ENCODE measurements at places on chromosomes 1 and 21.

- H3K4me3 ChIP-seq, result no peak overlapping the region
- H3K36me3 ChIP-seq, result peaks cover 46% of the 10 kb centered on the region
- H3K27me3 ChIP-seq, result no peaks in the 10 kb centered on the region
- H3K4me1 ChIP-seq, result peaks cover 23% of the 10 kb centered on the region
- DNase-seq, result no peak
Observed at GRCh38 chr1:150692720-150693119, 4.2 kb downstream of the GOLPH3L start.

DNA sequence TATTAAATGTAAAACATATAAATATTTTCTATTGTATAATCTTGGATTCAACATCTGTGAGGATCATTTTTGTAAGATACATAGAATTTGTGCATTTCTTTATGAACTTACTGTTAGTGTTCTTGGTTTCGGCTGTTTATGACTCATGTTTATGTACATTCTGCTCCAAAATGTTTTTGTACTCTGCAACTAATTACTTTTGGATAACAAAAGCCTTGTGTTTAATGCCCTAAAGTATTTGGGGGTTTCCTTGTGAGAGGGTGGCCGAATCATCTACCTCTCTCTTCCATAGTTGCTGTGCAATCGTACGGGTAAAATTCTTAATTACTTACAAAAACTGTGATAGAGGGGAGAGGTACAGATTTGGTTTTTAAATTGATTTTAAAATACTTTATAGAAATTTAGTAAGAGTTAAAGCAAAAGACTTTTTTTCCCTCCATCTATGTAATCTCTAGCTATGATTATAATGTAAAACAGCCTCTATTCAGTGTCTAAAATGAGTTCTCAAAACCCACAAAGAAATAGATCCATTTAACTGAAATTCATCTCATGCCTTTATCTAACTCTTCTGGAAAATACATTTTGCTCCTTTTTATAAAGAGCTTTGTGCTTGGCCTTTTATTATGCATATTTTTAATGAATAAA, 38.7 kb upstream of the LRRC8C start:
- no peak overlapping the region for H3K27ac ChIP-seq
- DNase-seq, result no peak
- H3K27me3 ChIP-seq, result no peaks in the 10 kb centered on the region
- no peaks in the 10 kb centered on the region for H3K36me3 ChIP-seq
- no peak overlapping the region for H3K4me3 ChIP-seq
- H3K4me1 ChIP-seq, result peaks cover 32% of the 10 kb centered on the region

- H3K27me3 ChIP-seq, result no peaks in the 10 kb centered on the region
- no peaks in the 10 kb centered on the region for H3K4me1 ChIP-seq
- no peak for DNase-seq
- H3K36me3 ChIP-seq, result no peaks in the 10 kb centered on the region
- H3K4me3 ChIP-seq, result no peak overlapping the region
Observed at GRCh38 chr21:35482096-35482495, 433.0 kb upstream of the RUNX1 start.

- H3K27me3 ChIP-seq, result no peaks in the 10 kb centered on the region
- DNase-seq, result no peak
- H3K27ac ChIP-seq, result no peak overlapping the region
- H3K4me1 ChIP-seq, result peaks cover 20% of the 10 kb centered on the region
Observed at GRCh38 chr1:182845894-182846293, 6.7 kb downstream of the DHX9 start.

DNA sequence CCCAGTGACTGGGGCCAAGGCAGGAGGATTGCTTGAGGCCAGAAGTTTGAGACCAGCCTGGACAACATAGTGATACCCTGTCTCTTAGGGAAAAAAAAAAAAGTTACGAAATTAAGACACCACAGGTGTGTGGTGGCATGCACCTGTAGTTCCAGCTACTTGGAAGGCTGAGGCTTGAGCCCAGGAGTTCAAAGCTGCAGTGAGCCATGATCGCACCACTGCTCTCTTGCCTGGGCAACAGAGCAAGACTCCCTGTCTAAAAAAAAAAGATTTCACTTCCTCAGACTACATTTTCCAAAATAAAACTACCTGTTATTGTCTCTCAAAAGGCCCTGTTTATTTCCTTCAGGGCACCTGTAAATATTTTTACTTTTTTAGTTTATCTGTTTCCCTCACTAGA, 4.7 kb upstream of the STK40 start:
- peak; percentile 48 for DNase-seq
- H3K4me3 ChIP-seq, result no peak overlapping the region
- peak overlapping the region; percentile 80 for H3K27ac ChIP-seq
- H3K4me1 ChIP-seq, result peaks cover 70% of the 10 kb centered on the region
- H3K27me3 ChIP-seq, result no peaks in the 10 kb centered on the region

DNA sequence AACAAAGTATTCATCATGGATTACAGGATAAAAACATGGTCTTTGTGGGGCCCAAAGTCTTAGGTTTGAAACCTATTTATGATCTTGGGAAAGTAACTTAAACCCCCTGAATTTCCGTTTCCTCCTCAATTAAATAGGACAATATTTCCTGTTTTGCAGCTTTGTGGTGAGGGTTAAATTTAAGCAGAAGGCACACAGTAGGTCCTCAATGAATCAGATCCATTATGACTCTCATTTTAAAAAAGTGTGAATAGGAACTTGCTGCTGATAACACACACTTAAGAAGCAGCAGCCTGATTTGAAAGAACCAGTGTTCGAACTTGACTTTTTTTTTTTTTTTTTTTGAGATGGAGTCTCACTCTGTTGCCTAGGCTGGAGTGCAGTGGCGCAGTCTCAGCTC, 41.4 kb upstream of the VASH2 start:
- DNase-seq, result no peak
- H3K36me3 ChIP-seq, result no peaks in the 10 kb centered on the region
- H3K27ac ChIP-seq, result no peak overlapping the region
- no peaks in the 10 kb centered on the region for H3K4me1 ChIP-seq
- no peak overlapping the region for H3K4me3 ChIP-seq

- H3K4me1 ChIP-seq, result peaks cover 4% of the 10 kb centered on the region
- no peak for DNase-seq
- no peak overlapping the region for H3K27ac ChIP-seq
- no peak overlapping the region for H3K4me3 ChIP-seq
- no peaks in the 10 kb centered on the region for H3K36me3 ChIP-seq
Observed at GRCh38 chr1:101709721-101710120, 287.0 kb downstream of the OLFM3 start.

DNA sequence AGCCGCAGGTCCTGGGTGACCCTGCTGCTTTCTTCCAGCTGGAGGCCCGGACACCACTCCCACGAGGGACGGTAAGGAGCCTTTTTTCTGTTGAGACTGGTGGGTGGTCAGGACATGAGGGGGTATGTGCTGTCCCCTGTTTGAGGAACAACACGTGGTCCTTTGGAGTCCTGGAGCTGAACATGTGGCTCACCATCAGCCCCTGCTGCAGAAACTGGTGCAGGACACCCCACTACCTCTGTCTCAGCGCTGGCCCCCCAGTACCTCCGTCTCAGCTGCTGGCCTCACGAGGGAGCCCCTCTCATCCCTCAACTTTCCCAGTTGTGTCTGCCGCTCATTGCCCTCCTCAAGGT, 34.7 kb downstream of the SLC19A1 start:
- no peak overlapping the region for H3K4me3 ChIP-seq
- DNase-seq, result peak; percentile 45
- no peaks in the 10 kb centered on the region for H3K36me3 ChIP-seq
- H3K27ac ChIP-seq, result no peak overlapping the region
- H3K4me1 ChIP-seq, result peaks cover 6% of the 10 kb centered on the region

Data from Karpas-422 (cell line).